H1 (cell line): ENCODE measurements at places on chromosomes 1 and 21.

DNA sequence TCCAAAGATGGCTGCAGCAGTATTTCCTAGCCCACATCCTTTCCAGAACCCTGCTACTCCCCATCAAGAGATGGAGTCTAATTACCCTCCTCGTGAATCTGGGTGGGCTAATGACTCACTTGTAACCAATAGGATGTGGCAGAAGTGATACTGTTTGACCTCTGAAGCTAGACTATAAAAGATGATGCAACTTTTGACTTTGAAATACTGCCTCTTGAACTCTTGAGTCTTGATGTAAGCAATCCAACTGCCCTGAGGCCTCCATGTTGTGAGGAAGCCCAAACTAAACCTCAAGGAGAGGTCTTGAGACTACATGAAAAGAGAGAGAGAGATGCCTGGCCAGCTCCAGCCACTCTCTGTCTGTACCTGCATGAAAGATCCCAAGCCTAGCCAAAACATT is 29.5 kb downstream of the LMO4 start:
- DNase-seq, result no peak

DNA sequence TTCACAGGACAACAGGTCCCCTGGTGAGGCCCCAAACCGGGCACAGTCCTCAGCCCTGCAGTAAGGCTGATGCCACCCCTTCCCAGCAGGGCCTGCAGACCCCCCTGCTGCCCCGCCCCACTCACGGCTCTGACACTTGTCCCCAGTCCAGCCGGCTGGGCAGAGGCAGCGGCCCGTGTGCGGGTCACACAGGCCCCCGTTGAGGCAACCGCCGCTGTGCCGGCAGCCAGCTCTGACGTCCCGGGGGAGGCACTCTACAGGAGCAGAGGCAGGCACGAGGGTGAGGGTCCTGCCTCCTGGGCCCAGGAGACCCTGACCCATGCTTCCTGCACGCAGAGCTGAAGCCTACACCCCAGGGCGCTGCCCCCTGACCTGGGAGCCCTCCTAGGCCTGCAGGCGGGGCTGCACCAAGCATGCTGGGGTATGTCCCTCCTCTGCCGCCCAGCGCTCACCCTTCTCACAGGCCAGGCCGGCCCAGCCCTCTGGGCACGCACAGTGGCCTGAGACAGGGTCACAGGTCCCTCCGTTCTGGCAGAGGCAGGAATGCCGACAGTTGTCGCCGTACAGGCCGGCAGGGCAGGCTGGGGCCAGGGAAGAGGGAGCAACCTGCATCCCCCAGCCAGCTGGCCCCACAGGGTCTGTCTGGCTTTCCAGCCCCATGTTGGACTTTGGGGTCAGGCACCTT is 43.9 kb downstream of the ARHGEF16 start:
- DNase-seq, result no peak

DNA sequence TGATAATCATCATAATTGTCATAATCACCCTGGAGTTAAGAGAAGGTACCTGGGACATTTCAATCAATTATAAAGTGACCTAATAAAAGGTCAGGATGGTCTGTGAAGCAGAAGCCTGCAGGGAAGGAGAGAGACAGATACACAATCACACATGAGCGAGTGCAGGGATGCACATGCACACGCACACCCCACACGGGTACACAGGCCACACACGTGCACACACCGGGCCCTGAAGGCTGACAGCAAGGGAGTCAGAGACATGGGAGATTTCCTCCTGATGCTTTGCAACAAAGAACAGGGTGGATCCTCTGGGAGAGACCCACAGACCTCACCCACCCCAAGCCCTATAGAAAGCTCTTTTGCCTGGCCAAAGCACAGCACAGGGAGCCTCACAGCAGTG is 82.3 kb upstream of the ZC3H12A start:
- DNase-seq, result no peak

DNA sequence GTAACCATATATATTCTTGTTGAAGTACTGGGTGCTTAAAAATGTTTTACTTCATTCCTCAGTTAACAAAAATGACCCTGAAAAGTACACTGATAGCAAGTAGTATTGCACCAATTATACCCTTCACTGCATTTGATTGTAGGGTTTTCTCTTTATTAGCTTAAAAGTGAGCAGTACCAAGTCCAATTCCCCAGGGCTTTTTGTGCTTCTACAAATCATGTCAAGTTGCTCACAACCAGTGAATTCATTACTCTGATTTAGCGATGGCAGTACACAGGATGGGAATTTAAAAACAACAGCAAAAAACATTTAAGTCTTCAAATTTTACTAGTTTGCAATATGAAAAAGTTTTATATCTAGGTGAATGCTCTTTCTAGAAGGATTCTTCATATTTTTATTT is 436.4 kb downstream of the PTBP2 start:
- DNase-seq, result no peak

DNA sequence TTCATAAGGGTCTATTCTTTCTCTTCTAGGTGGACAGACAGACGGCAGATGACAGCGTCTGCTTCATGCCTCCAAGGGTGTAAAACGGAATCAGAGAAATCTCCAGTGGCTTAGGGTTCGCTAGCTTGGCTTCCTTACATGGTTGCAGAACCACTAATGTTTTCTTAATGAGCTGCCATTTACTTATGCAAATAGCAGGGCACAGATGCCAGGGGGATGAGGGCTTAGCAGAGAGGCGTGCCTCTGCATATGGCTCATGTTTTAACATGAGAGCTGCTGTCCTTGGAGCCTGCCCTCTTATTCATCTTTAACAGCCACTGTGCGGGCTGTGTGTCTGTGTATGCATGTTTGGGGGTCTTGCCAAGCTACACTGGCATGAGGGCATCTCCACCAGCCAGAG is 119.6 kb downstream of the IER5 start:
- DNase-seq, result no peak

DNA sequence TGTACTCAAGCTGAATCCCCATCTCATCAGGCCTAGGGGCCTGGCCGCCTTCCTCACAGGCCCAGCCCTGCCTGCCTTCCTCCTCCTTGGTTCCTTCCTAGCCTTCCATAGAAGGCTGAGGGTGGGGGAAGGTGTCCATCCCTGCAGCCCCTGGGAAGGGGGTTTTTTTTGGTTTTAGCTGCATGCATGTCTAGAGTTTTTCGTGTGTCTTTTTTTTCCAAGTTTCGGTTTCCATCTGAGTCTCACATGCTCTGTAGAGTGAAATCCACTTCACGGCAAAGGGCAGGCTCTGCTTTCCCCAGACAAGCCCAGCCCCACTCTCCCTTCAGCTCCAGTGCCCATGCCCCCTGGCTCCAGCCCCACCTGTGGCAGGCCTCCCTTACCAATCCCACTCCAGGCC is 32.1 kb downstream of the GRHL3 start:
- no peak for DNase-seq
